ENCODE measurements at places on chromosomes 2 and 18. TPM values are rescaled to one million over a fixed set of nuclear protein-coding genes. Genes with fewer than 3 reads are reported as not detected.

CCDC148 gene
- total RNA-seq = not detected

C2orf80 gene
- total RNA-seq = not detected

CD207 gene
- total RNA-seq = 0.27 TPM

C2orf72 gene
- not detected for total RNA-seq

HOXD12 gene
- not detected for total RNA-seq

GAL3ST2 gene
- total RNA-seq = 2.2 TPM

ASPRV1 gene
- total RNA-seq = 1.8 TPM

NEU2 gene
- total RNA-seq = not detected

ABCG5 gene
- total RNA-seq = not detected

PFN4 gene
- total RNA-seq = not detected

LYG2 gene
- total RNA-seq = not detected

CLASP1 gene
- total RNA-seq = 69.7 TPM

DPP4 gene
- 2.0 TPM for total RNA-seq

RSAD2 gene
- 11.8 TPM for total RNA-seq

LGALSL gene
- 19.3 TPM for total RNA-seq

DNAH6 gene
- total RNA-seq = 0.85 TPM

POTEI gene
- total RNA-seq = not detected

INHBB gene
- 19.4 TPM for total RNA-seq

DOK6 gene
- 2.1 TPM for total RNA-seq

CETN1 gene
- not detected for total RNA-seq

ZNF804A gene
- total RNA-seq = 0.14 TPM

ATP6V1C2 gene
- total RNA-seq = not detected

ABCG8 gene
- total RNA-seq = not detected

KCNJ13 gene
- total RNA-seq = not detected

UGT1A4 gene
- not detected for total RNA-seq

THSD7B gene
- 0.95 TPM for total RNA-seq

APCDD1 gene
- total RNA-seq = 75.8 TPM
